ENCODE measurements at places on chromosomes 7 and 10. TPM values are rescaled to one million over a fixed set of nuclear protein-coding genes. Genes with fewer than 3 reads are reported as not detected.

The SFTPA1 gene
- total RNA-seq = not detected

GRCh38 chr10:116247691-116248090, 25.3 kb downstream of the GFRA1 start:
- no peak for DNase-seq

The APBB1IP gene
- total RNA-seq = 18.4 TPM

DNA sequence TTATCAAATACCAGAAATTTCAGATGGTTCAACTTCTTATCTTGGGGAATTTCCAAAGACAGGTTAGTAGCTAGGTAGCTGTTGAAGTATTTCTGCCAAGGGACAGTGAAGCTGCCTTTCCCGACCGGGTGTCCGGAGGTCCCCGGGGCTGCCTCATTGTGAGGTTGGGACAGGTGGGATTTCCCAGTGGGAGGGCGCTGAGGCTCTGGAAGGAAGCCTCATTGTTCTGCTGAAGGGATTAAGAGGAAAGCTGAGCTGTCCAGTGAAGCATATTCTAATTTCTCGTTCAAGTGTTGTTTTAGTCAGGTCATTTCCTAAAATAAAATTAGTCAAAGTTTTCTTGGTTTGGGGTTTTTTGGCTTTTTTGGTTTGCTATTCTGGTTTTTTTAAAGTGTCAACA, 244.2 kb downstream of the MGMT start:
- no peak for DNase-seq

The PPP1R9A gene
- 22.5 TPM for total RNA-seq

The STAG3 gene
- total RNA-seq = not detected

DNA sequence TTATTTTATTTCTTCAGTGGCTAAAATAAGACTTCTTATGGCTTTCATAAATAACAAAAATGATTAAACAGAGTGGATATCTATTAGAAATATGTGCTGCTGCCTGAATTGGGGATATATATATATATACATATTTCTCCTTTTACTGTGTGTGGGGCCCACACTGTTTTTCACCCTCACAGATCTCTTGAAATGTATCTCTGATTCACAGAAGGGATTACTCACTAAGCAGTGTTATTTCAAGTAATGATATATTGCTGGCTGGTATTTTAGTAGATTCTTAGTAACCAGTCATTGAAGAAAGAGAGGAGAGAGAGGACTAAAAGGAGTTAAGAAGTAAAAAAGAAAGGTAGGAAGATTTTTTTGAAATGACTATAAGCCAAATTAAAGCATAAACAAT, 308.6 kb upstream of the NRP1 start:
- no peak for DNase-seq

GRCh38 chr7:28364082-28364481, 48.2 kb upstream of the CREB5 start:
- DNase-seq = no peak

- DNase-seq = no peak
Measured at GRCh38 chr7:122544463-122544862, 154.5 kb downstream of the RNF133 start.

The DPP6 gene
- total RNA-seq = 0.56 TPM

The RAMP3 gene
- 40.8 TPM for total RNA-seq

GRCh38 chr10:12418725-12419261, 69.4 kb downstream of the CAMK1D start:
- no peak for DNase-seq

- no peak for DNase-seq
Measured at GRCh38 chr10:86319676-86320075, 46.9 kb downstream of the GRID1 start.

DNA sequence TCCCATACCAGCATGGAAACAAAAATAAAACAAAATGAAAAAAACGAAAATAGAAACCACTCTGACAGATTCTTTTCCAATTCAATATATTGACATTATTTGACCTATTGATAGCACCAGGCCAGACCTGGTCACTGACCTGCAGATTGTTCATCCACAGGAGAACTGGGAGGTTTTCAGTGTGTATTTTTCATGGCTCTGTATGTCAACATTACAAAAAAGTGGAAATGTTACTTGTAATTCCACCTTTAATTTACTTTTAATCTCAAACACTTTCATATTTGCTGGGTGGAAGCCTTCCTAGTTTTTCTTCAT, 2.9 kb downstream of the HKDC1 start:
- no peak for DNase-seq

DNA sequence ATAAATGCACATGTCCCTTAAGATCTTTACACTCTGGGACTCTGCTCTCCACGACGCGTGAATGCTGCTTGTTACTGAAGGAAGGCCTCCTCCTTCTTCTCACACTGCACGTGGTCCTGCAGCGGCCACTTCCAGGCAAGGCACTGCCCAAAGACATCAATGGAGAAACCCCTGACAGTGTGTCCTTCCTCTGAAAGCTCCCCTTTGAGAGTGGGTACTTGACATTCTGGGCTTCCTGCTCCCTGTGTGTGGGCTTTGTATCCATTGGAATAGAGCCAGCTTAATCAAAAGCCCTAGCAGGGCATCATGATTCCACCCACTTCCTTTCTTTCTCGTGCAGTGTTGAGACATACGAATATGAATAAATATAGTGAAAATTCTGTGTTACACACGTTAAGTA, 69.7 kb upstream of the STK17A start:
- no peak for DNase-seq

DNA sequence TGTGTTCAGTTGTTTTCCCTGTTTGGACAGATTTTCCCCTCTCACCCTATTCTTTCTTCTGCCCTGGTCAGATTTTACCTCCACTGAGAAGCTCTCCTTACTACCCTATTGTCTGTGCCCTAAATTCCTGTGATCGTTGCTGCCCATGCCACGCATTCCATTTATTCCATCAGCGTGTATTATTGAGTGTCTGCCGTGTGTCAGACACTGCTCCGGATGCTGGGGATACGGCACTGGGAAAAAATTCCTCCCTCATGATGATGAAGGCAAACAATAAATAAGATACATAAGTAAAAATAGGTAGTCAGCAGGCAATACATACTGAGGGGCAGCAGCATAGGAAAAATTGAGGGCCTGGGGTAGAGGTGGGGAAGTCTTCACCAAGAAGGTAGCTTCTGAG, 86.8 kb downstream of the FANK1 start:
- no peak for DNase-seq

DNA sequence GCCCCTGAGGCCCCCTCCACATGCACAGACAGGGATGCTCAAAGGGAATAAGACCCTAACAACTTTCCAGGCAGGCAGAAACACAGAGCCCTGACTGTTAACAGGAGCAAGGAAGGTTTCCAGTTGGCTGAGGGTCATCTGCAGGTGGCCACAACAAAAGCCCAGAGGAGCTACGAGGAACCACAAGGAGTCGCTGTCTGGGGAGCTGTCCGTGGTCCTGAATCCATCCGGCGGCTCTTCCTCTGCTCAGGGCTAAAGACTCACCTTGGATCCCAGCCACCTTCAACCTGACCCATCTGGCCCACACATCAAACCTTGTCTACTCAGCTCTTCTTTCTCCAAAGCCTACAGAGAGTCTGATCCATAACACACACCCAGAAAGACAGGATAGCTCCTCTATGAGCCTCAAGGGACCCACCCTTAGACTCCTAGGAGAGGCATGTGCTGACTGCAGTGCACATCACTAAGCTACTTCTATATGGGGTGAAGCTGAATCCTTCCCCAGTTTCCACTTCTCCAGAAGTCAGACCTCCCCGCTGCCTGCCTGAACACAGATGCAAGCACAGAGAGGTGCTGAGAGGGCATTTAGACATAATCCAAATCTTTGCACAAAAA, 104.0 kb downstream of the SLIT1 start:
- DNase-seq = peak; percentile 51

The COBL gene
- total RNA-seq = 28.1 TPM

DNA sequence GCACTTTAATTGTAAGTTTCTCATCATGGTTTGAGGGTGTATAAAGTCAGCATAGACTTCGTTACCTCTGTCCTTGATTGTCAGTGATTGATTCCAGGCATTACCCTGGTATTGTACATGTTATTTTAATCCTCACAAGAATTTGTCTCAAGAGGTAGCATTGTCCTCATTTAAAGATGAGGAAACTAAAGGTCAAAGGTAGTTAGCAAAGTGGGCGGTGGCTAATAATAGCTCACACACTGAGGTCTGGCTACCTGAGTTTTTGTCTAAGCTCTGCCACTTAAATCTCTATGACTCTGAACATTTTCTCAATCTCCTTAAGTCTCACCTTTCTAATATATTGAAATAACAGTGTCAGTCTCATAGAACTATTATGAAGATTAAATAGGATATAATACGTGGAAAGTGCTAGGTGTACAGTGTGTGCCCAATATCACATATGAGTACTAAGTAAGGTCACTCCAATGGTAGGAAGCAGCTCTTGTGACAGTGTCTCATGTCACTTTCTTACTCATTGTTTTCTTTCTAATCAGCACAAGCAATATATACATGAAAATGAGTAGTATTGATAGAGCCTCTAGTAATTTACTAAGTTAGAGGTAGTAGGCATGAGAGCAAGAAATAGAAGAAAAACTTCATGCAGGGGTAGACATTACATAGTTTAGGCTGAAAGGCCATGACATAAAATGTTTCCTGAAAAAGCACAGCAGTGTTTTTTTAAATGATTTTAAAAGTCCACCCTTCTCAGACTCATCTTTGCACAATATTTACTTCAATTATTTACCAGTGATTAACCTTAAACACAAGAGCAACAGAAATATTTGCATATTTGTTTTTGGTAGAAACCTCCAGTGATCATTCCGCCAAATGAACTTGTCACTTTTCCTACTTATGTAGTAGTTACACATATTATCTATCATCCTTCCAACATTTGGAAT, 21.0 kb downstream of the AHR start:
- DNase-seq = no peak

- DNase-seq = no peak
Measured at GRCh38 chr7:128257458-128257857, 16.4 kb downstream of the LEP start.

The ANKRD1 gene
- 1,867 TPM for total RNA-seq

DNA sequence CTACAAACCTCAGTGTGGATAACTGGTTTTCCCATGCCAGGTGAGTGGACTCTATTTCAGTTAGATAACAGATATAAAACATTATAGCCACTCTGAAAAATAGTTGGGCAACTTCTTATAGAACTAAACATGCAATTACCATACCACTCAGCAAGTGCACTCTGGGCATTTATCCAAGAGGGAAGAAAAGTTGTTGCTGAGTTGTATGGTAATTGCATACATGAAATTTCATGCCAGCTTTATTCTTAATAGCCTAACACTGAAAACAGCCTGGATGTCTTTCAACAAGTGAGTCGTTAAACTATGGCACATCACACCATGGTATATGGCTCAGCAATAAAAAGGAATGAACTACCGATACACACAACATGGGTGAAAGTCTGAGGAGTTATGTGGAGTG, 10.6 kb upstream of the UPP1 start:
- DNase-seq = no peak

The AKR1C8 gene
- total RNA-seq = not detected

- DNase-seq = no peak
Measured at GRCh38 chr7:139230484-139230773, 608 bp upstream of the UBN2 start.

- DNase-seq = no peak
Measured at GRCh38 chr7:115533785-115534184, 496.8 kb downstream of the TFEC start.

DNA sequence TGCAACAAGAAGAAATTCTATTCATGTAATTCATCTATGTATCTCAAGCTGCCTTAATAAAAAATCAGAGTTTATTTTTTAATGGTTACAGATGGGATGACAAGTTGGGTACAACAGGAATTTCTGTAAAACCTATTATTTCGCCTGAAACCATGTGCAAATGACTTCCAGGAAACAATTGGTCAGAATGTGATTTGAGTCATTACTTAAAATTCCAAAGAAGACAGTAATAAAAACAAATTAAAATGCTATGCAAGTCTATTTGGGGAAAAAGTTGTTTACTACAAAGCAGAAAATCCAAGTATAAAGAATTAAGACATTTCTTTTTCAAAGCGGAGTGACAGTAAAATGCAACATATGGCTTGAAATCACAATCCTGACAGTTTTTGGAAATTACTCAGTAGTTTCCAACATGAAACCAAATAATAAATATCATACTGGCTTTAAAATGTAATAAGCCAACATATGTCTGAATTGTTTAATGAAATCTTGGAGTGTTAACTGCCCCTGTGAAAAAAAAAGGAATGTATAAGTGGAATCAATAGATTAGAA, 41.5 kb upstream of the SEMA3C start:
- DNase-seq = no peak

DNA sequence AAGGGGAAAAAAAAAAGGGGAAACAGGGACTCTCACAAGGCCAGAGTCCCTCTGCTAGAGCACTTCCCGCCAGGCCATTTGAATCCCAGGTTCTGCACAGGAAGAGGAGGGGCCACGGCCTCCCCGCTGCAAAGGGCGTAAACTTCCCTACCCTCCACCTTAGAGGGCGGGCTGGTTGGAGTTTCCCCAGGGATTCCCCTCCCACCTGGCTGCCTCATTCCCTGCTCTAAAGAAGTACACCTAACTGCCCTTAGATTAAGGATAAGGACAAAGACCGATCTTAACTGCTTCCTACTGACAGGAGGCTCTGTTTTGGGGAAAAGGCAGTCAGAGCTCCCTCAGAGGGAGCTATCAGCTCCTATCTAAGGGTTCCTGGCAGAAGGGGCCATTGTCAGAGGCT, 102.0 kb upstream of the ARMC3 start:
- no peak for DNase-seq

GRCh38 chr10:22980822-22981221, 53.0 kb downstream of the ARMC3 start:
- no peak for DNase-seq

The CDC14C gene
- not detected for total RNA-seq

GRCh38 chr7:89771003-89771636, 383.1 kb upstream of the STEAP1 start:
- DNase-seq = no peak

- no peak for DNase-seq
Measured at GRCh38 chr10:32412499-32412853, 33.5 kb upstream of the CCDC7 start.

The CTAGE8 gene
- total RNA-seq = 0.24 TPM

DNA sequence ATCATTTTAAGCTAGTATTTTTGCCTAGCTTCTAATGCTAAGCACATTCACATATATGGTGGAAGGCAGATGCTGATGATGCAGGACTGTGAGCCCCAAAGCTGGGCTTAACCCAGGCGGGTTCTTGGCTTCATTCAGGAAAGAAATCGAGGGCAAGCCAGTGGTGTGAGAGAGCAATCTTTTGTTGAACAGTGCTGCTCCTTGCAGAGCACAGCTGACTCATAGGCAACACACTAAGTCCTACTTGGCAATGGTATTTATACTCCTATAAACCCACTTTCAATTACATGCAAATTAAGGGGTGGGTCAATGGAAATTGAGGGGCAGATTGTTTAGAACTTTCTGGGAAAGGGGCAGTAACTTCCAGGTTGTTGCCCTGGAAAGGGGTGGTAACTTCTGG, 42.0 kb upstream of the CELF2 start:
- no peak for DNase-seq

- DNase-seq = no peak
Measured at GRCh38 chr10:3961082-3961481, 176.1 kb upstream of the KLF6 start.

DNA sequence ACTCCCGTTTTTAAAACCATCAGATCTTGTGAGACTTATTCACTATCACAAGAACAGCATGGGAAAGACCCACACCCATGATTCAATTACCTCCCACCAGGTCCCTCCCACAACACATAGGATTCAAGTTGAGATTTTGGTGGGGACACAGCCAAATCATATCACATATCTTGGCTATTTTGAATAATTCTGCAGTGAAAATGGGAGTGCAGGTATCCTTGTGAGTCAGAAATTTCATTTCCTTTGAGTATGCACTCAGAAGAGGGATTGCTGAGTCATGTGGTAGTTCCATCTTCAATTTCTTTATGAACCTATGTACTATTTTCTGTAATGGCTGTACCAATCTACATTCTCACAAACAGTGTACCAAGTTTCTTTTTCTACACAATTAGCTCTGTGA, 125.8 kb downstream of the ANKRD7 start:
- no peak for DNase-seq
